Osteocyte (in vitro differentiated cells): ENCODE measurements at places on chromosomes 7 and 10.
A peak's percentile ranks its signal among the peaks of the same experiment; 100 is the strongest.

- H3K36me3 ChIP-seq = no peaks in the 10 kb centered on the region
- H3K27me3 ChIP-seq = no peaks in the 10 kb centered on the region
- peaks cover 38% of the 10 kb centered on the region for H3K4me1 ChIP-seq
- no peak for DNase-seq
- no peak overlapping the region for H3K27ac ChIP-seq
Measured at GRCh38 chr7:106023369-106024322, 60.6 kb downstream of the CDHR3 start.

- no peaks in the 10 kb centered on the region for H3K36me3 ChIP-seq
- no peak overlapping the region for H3K27ac ChIP-seq
- H3K4me3 ChIP-seq = no peak overlapping the region
- no peak for DNase-seq
- H3K27me3 ChIP-seq = no peaks in the 10 kb centered on the region
Measured at GRCh38 chr7:73828972-73829371, 1.8 kb upstream of the CLDN4 start.

DNA sequence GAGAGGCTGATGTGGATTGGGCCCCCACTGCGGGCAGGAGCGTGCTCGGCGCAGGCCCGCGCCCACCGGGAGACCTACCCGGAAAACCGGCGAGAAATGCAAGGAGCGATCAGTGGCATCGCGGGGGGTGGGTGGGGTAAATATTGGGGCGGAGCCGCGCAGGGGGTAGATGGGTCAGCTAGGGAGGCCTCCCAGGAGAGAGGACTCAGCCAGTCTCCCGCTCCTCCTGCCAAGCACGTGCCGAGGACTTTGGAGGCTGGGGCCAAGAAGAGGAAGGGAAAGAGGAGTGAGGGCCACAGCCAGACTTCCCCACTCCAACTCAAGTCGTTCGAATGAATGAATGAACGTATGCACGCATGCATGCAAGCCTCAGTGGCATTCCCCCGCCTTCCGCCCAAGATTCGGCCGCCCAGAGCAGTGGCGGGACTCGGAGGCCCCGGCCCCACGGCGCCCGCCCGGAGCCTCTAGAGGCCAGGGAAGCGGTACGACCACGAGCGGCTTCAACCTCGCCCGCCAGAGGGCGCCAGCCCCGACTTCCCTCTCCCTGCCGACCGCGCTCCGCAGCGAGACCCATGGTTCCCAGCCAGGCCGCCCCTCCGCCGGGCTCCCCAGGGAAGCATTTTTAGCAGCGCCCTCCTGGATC lies 3.6 kb downstream of the NPM3 start:
- H3K36me3 ChIP-seq = no peaks in the 10 kb centered on the region
- peaks cover 32% of the 10 kb centered on the region for H3K27me3 ChIP-seq
- DNase-seq = peak; percentile 94
- no peak overlapping the region for H3K27ac ChIP-seq
- H3K4me3 ChIP-seq = peak overlapping the region; percentile 64

DNA sequence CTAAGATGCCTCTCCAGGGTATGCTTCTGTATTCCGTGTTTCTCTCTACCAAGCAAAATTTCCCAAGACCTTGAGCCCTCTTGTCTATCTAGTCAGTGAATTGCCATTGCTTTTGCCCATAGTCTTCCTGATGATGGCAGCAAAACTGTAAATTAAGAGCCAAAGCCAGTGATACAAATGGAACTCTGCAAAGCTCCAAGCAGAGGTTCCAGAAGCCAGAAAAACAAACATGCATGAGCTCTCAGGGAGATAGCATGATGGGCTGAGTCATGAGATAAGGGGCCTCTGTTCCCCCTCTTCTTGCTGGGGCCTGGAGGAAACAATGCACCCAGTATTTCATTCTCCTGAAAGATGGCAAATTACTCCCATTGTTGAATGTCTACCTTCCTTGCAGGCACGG lies 24.7 kb downstream of the LSMEM1 start:
- no peaks in the 10 kb centered on the region for H3K27me3 ChIP-seq
- no peaks in the 10 kb centered on the region for H3K36me3 ChIP-seq
- no peak overlapping the region for H3K4me3 ChIP-seq
- H3K4me1 ChIP-seq = peaks cover 9% of the 10 kb centered on the region
- no peak overlapping the region for H3K27ac ChIP-seq
- no peak for DNase-seq

DNA sequence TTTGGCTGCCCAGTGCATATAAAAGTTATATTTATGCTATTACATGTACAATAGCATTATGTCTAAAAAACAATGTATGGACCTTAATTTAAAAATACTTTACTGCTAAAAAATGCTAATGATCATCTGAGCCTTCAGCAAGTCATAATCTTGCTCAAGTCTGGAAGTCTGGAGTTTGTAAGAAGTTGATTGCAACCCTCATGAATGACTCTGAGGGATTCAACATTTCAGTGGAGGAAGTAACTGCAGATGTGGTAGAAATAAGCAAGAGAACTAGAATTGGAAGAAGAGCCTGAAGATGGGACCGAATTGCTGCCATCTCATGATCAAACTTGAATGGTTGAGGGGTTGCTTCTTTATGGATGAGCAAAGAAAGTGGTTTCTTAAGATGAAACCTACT lies 13.0 kb upstream of the ADAMTS14 start:
- no peaks in the 10 kb centered on the region for H3K36me3 ChIP-seq
- H3K27ac ChIP-seq = no peak overlapping the region
- H3K4me3 ChIP-seq = no peak overlapping the region
- no peaks in the 10 kb centered on the region for H3K27me3 ChIP-seq
- DNase-seq = no peak
- peaks cover 34% of the 10 kb centered on the region for H3K4me1 ChIP-seq
